ENCODE measurements at places on chromosomes 16 and 17.

DNA sequence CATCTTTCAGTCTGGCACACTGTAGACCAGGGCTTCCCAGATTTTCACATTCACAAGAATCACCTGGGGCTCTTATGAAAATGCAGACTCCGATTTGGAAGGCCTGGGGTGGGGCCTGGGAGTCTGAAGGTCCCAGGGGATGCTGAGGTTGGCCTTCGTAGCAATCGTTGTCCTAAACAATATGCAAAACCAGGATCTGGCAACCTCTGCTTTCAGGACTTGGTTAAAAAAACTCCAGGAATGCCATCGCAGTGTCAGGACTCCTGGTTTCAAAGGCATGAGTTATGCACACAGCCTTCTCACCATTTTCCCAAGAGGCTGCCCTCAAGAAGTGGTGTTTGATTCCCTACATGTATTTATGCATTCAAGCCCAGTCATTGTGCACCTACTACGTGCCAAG, 6.7 kb downstream of the CLEC19A start:
- DNase-seq, result no peak

DNA sequence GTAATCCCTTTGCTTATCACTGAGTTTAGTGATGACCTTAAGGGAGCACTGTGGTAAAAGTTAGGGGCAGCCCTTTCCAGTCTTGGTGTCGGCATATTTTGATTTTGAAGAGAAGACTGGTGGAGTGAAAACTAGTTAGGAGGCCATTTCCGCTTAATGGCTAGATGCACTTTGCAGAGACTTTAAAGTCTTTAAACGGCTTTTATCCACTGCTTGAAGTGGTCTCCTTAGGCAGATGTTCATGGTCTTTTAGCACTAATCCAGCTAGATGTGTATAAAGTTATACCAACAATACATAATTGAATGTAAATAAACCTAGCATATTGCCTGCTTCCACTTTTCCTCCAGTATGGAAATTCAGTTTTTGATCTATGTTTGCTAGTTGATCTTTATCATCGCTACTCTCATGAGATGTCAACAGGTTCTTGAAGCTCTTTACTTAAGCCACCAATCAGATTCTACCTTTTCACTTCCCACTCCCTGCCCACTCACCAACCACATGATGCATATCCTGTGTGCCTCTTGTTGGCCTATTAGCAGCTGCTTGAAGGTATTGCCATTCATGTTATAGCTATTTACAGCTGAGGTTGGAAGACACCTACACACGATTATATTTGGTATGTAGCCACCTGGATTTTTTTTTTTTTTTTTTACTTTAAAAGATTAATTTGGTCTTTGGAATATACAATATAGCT, 132.0 kb downstream of the NLK start:
- no peak for DNase-seq

DNA sequence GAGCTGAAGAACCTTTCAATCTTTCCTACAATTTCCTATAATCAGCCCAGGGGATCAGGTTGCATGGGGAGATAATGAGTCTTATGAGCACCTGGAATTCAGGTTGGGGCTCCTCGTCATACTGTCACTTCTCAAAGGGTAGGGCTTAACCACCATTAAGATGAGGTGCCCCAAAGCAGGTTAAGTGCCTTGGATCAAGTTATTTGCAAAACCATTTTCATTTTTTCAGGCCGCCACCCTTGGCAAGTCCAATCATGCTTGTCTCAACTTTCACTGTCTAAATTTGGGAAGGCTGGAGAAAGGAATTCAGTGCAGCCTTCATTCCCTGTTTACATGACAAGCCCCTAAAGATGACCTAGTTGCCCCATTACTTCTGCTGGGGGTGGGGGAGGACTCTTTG, 44.9 kb upstream of the TANGO6 start:
- DNase-seq, result no peak

DNA sequence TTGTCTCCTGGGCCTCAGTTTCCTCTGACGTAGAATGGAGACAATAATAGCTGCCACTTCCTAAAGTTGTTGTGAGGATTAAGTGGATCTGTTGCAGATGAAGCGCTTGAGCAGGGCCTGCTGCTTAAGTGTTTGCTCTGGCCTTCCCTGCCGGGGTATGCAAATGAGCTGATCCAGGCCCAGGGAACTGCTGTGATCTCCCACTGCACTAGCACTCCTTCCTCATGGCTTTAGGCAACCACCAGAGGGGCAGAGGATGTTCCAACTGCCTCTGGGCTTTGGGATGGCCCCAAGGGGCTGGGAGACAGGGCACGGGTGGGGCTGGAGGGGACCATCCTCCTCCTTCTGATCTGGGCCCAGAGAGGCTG, 6.2 kb downstream of the SBK1 start:
- no peak for DNase-seq

DNA sequence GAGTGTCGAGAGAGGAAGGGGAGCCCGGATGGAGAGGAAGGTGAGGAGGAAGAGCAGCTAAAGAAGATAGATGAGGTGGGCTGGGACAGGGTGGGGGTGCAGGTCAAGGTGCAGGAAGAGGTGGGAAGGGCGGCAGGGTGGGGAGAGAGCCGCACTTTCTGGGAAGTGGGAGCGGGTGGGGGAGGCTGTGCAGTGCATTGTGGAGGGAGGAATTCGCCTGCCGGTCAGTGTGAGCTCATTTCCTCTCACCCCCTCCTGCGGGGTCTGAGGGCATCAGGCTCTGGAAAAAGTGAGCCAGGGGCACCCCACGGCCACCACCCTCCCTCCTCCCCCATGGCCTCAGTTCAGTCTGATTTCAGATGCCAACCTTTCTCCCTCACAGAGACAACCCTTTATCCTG, 2.5 kb upstream of the ARHGAP23 start:
- DNase-seq, result no peak

- no peak for DNase-seq
Observed at GRCh38 chr17:56754523-56755208, 79.1 kb downstream of the C17orf67 start.

- DNase-seq, result no peak
Observed at GRCh38 chr17:79280866-79281572, 206.4 kb downstream of the ENGASE start.

DNA sequence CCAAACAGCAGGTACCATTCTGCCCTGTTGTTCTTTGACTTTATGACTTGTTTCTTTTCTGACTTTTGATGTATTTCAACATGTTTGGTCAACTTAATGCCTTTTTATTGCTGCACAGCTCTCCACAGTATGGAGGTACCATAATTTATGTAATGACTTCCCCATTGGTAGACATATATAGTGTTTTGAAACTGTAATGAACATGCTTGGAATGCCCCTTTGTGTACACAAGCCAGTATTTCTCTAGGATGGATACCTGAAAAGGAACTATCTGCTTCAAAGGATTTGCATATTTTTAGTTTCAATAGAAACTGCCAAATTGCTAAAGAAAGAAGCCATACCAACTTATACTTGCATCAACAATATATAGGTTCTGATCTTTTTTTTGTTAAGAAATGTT, 66.1 kb downstream of the NOG start:
- no peak for DNase-seq

DNA sequence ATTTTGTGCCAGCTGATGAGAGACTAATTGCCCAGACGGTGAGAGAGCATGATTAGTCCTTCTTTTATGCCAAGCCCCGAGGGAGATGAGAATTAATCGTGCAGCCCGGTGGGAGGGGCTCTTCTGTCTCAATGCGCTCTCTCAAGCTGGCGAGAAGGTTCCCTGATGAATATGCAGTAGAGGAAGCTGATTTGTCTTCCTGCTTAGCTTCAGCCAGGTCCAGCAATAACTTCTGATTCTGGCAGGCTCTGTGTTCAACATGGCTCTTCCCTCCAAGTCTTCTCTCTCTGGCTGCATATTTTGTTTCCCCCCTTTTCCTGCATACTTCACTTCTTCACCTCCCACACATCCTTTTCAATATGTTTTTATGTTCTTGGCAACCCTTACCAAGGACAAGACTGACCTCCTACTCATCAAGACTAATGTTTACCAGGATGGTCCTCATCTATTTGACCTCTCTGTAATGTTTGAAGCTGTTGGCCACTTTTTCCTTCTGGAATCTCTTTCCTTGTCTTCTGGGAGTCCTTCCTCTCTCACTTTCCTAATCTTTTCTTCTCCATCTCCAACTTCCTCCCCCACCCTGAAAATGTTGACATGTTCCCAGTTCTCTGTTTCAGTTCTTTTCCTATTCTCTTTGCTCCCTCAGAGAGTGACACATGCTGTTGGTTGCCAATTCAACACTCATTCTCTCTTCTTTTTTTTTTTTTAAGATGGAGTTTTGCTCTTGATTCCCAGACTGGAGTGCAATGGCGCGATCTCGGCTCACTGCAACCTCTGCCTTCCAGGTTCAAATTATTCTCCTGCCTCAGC, 33.1 kb downstream of the ARL4D start:
- no peak for DNase-seq

GRCh38 chr16:531494-532125, 4.1 kb downstream of the CAPN15 start:
- DNase-seq, result no peak

DNA sequence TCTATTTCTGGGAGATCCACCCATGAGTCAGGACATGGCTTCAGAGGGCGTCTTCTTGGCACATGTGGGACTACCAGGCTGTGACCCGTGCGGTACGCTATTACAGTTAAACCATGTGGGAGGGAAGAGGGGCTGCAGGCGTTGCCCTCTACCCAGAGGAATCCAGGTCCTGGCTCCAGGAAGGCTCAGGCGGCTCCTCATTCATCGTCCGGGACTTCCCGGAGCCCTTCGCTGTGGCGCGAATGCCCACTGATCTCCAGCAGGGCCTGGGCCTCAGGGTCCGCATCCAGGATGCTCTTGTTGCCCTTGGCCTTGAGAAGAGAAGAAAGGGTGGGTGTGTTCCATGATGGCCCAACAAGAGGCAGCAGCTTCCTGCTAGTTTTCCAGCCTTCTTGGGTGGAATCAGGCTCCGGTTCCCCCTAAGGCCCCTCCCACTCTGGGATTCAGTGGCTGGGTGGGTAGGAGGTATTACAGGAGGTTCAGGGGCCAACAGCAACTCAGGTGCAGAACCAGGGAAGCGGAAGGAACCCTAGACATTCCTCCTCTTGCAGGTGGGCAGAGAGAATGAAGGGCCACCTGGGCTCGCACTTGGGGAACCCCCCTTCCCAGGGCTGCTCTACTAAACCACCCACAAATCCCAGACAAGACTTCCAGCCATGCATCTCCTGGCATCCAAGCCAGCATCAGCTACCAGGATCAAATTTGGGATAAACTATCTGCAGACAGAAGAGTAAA, 24.6 kb downstream of the MEAK7 start:
- DNase-seq, result no peak

DNA sequence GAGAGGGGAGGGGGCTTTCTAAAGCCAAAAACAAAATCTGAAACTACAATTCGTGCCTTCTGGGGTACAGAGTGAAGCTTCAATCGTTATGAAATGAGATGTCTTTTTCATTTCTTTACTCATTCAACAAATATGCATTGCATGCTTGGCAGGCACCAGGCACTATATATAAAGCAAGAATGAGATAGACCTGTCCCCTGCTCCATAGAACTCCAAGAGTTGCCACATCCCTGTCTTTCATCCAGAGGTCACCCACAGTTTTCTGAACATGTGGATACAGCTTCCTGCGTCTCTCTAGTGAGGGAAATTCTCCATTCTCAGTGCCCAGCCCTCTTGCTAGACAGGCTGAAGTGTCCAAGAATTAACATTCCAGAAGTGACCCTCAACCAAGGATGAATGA, 343.2 kb upstream of the MAF start:
- DNase-seq, result no peak

DNA sequence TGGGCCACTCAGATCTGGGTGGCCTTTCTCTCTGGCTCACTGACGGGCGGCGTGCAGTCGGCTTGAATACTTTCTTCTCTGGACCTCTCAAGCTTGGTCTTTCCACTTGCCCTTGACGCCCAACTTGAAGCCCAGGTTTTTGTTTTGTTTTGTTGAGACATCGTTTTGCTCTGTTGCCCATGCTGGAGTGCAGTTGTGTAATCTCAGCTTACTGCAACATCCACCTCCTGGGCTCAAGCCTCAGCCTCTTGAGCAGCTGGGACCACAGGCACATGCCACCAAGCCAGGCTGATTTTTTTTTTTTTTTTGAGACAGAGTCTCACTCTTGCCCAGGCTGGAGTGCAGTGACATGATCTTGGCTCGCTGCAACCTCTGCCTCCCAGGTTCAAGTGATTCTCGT, 22.7 kb upstream of the KIF19 start:
- no peak for DNase-seq

- no peak for DNase-seq
Observed at GRCh38 chr16:49816875-49817274, 39.0 kb downstream of the ZNF423 start.

DNA sequence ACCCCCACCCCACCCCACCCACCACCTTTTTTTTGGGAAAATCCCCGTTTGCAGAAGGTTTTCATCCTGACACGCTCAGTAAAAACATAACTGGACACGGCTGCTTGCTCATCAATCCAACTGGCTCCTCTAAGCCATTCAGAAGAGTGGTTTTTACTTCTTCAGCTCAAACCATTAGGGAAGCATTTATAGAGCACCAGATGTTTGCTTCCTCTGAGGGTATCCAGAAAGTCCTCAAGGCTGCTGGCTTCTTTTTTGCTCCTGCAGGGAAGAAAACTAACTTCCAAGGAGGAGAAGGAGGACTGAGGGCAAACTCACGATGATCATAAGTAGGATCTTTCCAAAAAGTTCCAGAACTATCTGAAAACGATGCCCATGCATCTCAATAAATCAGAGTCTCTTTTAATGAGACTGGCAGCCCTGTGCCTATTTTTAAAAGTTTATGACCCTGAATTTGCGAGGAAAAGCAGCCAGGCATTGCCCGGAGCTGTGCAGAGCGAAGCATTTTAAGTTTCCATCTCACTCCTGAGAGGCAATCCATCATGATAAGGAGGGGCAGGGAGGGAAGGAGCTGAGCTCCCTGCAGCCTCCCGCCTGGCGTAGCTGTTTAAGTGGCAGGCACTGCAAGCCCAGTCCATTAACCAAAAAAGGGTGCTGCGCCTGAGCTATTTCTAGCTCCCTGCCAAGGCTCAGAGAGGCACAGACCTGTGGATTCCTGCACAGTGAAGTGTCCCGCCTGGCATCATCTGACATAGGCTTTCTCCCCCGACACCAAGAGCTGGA, 146.3 kb upstream of the FOXF1 start:
- no peak for DNase-seq

DNA sequence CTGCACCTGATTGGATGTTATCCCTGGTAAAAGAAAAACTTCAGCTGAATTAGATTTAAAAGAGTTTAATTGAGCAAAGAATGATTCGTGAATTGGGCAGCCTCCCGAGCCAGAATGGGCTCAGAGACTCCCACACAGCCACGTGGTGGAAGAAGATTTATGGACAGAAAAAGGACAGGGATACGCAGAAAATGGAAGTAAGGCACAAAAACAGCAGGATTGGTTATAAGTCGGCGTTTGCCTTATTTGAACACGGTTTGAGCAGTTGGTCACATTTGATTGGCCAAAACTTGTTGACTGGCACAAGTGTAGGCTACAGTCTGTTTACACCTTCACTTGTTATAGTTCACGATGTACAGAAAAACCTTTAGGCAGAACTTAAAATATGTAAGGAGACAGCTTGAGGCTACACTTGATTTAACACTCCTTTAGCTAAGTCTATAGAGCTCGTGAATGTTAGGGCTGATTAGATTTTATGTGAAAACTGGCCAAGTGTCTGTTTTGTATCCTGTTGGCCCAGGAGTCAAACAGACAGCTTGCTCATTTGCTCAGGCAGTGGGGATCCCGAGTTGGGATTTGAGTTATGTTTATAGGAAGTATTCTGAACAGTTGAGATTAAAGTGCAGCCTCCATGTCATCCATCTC, 119.5 kb upstream of the SHISA6 start:
- no peak for DNase-seq

Measured in activated T-helper 9 cell treated with anti-CD3 and anti-CD28 coated beads, Interleukin-2, amount 50 U/mL, for 16 hours (primary cell).